ENCODE measurements at places on chromosomes 5 and 9.
A peak's percentile ranks its signal among the peaks of the same experiment; 100 is the strongest.

DNA sequence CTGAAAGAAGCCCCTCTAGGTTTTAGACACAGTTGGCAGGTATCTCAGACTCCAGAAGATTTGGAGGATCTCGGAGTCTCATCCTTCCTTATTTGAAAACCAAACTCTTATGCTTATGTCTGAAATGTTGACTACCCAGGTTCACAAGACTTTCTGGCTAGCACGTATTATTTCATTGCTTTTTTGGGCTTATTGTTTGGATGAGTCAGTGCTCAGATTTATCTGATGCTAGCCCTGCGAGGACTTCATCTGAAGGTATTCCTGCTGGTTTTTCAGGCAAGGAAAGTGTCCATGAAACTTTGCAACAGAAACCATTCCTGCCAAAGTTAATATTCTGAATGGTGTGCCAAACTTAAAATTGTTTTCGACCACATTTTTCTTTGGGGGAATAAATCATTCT is 8.5 kb downstream of the OSTF1 start:
- no peak for DNase-seq

GRCh38 chr9:125889112-125889475 is 141.9 kb downstream of the PBX3 start:
- DNase-seq, result no peak

DNA sequence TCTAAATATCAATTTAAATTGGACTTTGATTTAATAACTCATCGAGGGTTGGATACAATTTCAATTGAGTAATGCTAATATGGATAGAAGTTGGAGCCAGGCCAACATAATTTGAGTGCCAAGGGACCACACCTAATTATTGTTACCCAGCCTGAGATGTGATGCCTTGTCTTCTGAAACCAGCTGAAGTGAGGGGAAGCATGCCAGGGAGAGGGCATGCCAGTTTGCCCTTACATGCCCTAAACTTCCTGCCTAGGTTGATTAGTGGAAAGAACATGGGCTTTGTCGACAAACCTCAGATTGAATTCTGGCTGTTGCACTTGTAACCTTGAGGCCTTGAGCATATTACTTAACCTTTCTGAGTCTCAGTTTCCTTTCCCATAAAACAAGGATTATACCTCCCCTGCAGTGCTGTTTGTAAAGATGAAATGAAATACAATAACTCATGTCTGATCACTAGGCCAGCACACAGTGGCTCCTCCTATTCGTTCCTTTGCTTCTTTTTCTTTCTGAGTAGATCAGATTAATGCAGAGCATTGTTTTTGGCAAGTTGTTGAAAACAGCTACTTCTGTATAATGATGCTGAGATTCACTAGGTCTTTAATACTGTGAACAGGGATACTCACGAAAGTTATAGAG is 412.8 kb downstream of the TLE4 start:
- no peak for DNase-seq

GRCh38 chr5:463301-463700 is 20.3 kb downstream of the EXOC3 start:
- DNase-seq, result no peak

DNA sequence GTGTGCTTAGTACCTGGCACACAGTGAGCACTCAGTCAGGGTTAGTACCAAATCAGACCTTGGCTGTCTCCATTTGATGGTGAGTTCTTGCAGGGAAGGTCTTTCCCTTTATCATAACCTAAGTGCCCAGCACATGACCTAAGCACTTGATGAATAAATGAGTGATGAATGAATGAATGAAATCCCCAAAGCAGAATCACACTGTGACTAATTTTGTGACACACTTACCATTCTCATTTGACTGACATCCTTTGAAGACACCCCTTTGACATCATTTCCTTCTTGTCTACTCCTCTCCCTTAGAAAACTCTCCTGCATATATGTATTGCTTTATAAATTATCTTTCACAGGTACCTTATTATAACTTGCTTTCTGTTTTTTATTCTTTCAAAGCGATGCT is 130.2 kb upstream of the ELL2 start:
- DNase-seq, result no peak

GRCh38 chr5:127358284-127358683 is 67.7 kb downstream of the MEGF10 start:
- DNase-seq, result no peak

DNA sequence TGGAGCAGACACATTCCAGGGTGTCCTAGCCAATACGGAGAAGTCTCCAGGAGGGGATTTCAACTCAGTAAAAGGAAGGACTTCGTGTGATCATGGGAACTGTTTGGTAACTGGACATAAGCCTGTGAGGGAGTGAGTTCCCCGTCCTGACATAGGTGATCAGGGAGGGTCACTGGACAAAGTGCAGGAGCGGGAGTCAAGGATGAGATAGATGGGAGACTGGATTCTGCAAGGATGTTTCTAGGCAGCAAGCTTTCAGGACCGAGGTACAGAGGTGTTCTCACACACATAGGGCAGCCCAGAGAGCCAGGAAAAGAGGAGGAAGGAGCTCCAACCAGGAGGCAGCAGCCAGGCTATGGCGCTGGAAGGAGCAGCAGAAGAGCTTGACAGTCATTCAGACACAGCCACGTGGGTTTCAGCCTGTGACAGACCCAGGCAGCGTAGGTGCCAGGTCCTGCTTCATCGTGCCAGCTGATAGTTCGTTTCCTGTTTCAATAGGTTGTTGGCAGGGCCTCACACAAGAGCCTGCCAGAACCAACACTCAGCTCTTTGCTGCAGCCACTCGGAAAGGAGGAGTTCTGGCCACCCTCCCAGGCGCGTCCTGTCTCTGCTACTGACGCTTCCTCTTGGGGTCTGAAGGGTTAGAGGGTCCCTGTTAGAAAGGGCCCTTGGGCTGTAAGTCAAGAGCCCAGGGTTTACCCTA is 84.1 kb downstream of the AMBP start:
- DNase-seq, result no peak

GRCh38 chr5:81435023-81435422 is 41.1 kb upstream of the ACOT12 start:
- no peak for DNase-seq

DNA sequence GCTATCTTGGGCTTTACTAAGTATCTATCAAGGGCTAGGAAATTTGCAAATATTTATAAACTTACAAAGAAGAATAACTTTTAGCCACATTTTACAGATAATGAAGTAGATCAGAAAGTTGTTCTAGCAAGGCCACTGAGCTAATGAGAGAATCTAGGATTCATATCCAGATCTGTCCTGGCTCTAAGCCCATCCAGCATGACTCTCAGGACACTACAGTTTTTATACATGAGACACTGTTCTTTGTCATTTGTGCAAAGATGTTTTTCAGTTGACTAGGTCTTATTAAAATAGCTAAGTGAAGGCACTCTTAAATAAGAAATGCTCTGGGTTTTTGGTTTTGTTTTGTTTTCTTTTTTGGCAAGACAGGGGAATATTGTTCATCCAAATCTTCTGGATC is 273.1 kb downstream of the GABRB2 start:
- no peak for DNase-seq

DNA sequence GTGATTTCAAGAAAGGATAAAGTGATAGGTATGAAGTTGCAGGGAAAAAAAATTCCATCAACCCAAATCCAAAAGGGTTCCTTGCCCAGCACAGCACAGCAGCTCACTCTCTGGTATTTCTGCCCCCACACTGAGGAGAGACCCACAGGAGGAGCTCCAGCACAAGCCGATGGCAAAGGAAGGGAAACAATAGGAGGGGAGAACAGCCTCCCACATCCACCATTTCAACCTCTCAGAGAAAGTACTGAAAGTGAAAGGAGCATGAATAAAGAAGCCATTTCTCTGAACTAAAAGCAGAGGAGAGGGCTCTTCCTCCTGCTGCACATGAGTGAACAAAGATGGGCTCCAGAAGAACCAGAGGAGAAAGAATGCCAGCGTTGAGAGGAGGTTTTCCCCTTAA is 54.9 kb upstream of the ZSWIM6 start:
- DNase-seq, result no peak

DNA sequence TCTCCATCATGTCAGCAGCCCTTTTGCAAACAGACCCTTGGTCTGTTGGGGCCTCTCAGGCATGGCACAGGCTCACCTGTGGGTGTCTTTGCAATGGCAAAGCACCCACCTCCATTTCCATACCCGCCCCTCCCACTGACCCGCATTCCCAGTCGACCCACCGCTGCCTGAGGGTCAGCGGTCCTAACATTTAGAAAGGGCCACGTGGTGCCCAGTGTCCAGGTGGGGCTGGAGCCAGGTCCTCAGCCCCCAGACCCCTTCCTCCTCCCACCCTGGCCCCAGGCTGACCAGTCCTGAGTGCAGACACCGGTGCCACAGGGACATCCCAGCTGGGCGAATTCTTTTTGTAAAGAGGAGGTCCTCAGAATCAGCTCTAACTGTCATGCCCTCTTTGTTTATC is 43.3 kb upstream of the CEP72 start:
- no peak for DNase-seq

DNA sequence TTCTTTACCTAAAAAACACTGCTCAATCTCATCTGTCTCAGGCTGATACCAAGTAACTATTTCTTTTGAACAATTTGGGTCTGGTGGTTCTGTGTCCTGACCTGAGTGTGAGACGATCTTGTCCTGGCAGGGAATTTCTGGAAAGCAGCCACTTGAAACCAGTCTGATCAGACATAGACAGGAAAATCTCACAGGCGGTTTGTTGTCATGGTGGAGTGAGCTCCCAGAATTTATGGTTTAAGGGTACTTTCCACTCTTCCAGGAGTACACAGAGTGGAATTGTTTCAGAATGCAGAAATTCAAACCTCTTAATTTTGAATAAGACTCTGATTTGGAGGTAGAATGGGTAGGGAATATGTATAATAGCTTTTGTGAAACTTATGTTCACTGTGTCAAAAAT is 268.2 kb downstream of the ISL1 start:
- no peak for DNase-seq

- DNase-seq, result no peak
Observed at GRCh38 chr5:138954257-138955012, 79.3 kb upstream of the LRRTM2 start.

DNA sequence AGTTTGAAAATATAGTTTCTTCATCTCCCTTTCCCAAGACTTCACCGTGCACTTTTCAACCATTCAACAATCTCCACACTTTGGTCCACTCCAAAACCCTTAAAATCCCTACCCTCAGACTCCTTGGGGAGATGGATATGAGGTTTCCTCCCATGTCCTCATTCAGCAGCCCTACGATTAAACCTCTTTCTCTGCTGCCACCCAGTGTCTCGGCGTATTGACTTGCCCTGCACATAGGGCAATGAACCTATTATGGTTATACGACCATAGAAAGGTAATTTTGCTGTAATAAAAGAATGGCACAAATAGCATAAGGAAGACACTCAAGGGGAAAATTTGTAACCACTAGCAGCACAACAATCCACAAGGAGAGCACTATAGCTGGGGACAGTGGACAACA is 803.5 kb downstream of the TLE1 start:
- DNase-seq, result no peak

GRCh38 chr5:14849516-14850294 is 21.9 kb downstream of the ANKH start:
- DNase-seq, result no peak

DNA sequence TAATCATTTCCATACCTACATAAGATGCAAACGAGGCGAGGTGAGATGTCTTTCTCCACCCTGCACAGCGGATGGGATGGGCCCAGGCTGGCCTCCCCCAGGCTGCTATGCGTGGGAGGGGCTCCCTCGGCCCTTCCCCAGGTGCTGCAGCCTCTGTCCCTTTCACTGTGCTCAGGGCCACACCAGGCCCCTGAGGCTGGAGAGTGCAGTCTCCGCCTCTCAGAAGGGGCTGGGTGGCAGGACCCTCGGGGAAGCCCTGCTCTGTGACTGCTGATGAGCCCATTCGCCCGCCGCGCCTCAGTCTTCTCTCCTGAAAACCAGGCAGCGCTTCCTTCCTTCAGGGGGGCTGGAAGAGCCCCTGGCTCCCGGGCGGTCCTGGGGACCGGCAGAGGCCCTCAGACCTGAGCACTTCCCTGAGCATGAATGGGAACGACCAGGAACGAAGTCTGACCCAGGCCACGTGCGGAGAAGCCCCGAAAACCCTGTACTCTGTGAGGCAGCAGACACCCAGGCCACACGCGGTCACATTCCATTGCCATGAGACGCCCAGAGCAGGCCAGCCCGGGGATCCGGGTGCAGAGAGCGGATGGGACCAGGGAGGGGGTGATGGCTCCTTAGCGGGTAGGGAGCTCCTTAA is 21.9 kb upstream of the NOTCH1 start:
- DNase-seq, result no peak

GRCh38 chr9:72929542-72929941 is 23.3 kb downstream of the ALDH1A1 start:
- no peak for DNase-seq

DNA sequence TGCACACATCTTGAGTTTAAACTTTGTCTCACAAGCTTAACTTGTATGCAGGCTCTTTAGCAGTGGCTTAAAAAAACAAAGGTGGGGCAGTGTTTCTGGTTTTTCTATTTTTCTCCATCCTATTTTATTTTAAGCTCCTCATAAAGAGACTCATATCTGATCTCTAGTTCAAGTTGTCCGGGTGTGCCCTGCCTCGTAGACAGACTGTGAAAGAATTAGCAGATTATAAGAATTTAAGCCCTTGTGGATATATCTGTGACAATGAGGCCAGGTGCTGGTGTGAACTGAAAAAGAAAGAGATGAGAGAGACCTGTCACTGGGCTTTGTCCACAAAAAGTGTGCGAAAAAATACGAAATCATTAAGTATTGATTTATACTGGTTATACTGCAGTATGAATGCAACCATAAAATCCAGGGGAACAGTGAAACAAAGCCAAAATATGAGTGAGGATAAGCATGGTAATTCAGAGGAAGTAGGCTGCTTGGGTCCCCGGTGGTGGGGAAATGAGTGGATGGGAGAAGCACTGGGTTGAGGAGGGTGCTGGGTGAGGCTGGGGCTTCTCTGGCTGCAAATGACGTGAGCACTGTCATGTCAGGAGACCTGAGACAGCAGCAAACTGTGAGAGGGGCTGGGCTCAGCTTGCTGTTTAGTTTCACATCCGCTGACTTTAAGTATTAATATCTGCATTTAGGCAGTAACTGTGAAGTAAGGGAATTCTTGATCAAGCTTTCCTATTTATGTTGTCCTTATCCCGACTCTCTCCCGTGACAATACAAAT is 179.7 kb upstream of the ANKRD55 start:
- DNase-seq, result peak; percentile 36

DNA sequence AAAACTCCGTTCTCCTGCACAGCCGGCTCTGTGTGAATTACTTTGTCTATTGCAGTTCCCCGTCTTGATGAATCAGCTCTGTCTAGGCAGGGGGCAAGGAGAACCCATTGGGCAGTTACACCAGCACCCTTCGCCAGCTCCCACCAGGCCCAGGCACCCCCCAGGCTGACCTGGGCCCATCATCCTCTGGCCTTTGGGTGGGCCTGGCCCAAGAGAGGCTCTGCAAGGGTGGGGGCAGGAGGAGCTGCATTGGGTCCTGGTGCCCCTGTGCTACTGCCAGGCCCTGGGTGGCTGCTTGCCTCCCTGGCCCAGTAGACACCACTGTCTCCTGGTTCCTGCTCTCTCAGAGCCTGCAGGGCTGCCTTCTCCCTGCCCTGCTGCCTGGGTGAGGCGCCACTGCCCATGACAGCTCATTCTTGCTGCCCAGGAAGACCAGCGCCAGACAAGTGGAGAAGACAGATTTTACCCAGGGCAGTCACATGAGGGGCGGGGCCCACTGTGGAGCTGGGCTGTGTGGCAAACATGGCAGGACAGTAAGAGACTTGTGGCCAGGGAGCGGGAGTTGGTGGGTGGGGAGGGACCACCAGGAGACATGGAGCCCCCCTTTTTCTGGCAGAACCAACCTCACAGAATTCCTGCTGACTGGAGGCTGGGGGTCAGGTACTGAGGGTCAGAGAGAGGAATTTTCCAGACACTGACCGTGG is 67.2 kb downstream of the MRPL36 start:
- no peak for DNase-seq

Data from GM12892 (cell line).